ENCODE measurements at places on chromosomes 2 and 18.

DNA sequence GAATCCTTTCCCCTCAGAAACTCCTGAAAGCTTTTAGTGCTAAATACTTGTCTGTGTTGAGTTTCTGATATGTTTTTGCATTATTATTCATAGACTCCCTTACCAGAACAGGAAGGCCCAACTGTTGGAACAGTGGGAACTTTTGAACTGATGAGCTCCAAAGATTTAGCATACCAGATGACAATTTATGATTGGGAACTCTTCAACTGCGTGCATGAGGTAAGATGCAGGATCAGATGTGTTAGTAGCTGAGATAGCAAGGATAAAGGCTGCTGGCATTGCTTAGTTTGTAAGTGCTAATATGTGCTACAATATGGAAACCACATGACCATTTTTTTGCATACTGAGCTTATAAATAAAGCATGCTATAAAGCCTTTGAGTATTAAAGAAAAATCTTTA lies 49.2 kb upstream of the MAP3K20 start:
- no peak for DNase-seq

- no peak for DNase-seq
Observed at GRCh38 chr2:33602201-33602830, 3.2 kb upstream of the FAM98A start.

DNA sequence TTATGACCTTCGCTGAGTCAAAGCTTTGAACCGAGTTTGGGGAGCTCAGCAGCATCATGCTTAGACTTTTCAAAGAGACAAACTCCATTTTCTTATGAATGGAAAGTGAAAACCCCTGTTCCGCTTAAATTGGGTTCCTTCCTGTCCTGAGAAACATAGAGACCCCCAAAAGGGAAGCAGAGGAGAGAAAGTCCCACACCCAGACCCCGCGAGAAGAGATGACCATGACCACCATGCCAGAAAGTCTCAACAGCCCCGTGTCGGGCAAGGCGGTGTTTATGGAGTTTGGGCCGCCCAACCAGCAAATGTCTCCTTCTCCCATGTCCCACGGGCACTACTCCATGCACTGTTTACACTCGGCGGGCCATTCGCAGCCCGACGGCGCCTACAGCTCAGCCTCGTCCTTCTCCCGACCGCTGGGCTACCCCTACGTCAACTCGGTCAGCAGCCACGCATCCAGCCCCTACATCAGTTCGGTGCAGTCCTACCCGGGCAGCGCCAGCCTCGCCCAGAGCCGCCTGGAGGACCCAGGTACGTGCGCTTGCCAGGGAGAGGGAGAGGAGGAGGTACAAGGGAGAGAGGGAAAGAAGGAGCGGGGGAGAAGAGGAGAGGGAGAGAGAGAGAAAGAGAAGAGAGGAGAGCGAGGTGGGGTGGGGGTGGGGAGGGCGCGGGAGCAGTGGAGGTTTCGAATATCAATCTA lies at the start of gene DLX1:
TSS of gene DLX1 (plus strand) at position 48 of the 700 bp plus-strand sequence. CDS start at position 219, 171 bp downstream.
- no peak for DNase-seq

GRCh38 chr2:171185941-171186340 lies 25.2 kb upstream of the TLK1 start:
- DNase-seq = no peak

DNA sequence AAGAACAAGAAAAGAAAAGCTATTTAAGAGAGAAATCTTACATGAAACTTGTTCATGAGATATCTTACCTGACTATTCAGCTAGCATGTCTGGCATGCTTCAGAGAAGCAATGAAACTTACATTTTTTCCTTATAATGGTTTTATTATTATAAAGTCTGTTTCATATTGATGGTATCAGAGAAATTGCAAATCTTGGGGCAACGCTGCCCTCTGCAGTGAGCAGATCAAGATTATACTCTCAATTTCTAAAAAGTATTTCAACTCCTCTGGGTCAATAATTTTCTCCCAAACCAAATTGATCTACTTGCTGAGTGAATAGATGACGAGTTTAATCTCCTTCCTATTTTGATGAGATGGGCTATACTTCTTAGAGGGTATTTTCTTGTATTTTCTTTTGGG lies 235.6 kb downstream of the NUP35 start:
- no peak for DNase-seq

DNA sequence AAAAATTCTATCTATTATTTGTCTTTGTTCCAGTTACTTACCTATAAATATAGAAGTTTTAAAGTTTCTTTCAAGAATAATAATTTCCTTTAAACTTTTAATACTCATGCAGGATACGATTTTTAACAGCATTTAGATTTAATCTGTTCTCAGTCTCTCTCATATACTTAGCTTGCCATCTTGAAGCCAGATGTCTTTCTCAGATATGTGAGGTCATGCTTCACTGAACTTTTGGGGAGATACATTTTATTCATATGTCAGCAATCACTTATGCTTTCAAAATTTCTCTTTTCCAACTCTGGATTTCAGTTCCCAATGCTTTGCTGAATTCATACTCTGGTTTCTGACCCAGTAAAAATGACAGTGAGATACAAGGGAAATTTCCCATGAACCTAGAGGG lies 66.5 kb upstream of the CCDC178 start:
- no peak for DNase-seq

- no peak for DNase-seq
Observed at GRCh38 chr2:54259413-54260240, 3.6 kb upstream of the TSPYL6 start.

- no peak for DNase-seq
Observed at GRCh38 chr2:205895981-205896655, 189.9 kb downstream of the INO80D start.

DNA sequence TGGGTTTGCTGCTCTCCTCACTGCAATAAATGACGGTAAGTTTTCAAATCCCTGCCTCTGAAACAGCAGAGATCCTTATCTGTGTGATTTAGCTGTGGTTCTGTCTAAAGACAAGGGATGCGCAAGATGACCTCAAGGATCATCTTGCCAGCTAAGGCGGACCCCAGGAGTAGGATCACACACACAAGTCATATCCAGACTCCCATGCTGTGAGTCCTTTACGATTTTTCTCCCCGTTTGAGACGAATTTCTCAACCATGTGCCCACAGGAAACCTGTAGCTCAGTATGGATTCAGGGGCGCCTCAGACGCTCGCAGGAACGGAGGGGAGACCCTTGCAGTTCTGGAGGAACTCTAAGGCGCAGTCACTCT lies 11.1 kb upstream of the DCTN1 start:
- DNase-seq = no peak

- no peak for DNase-seq
Observed at GRCh38 chr18:77102259-77103040, 30.1 kb downstream of the MBP start.

- DNase-seq = no peak
Observed at GRCh38 chr2:236616624-236617023, 47.0 kb downstream of the ACKR3 start.

DNA sequence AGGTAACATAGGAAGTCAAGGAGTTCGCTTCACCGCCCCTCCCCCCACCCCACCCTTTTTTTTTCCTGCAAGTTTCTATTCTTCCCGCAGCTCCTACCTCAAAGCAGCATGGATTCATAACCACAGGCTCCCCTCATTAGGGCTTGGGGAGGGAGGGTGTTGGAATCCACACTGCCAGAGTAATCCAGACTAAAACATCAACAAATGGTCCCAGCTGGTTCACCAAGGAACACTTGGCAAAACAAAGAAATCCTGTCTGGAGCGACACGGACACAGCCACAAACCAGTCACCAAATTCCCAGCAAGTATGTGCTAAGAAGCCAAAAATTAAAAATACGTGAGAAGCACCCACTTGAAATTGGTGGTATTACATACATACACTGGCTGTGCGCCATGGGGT lies 106.9 kb upstream of the PPP1CB start:
- no peak for DNase-seq

DNA sequence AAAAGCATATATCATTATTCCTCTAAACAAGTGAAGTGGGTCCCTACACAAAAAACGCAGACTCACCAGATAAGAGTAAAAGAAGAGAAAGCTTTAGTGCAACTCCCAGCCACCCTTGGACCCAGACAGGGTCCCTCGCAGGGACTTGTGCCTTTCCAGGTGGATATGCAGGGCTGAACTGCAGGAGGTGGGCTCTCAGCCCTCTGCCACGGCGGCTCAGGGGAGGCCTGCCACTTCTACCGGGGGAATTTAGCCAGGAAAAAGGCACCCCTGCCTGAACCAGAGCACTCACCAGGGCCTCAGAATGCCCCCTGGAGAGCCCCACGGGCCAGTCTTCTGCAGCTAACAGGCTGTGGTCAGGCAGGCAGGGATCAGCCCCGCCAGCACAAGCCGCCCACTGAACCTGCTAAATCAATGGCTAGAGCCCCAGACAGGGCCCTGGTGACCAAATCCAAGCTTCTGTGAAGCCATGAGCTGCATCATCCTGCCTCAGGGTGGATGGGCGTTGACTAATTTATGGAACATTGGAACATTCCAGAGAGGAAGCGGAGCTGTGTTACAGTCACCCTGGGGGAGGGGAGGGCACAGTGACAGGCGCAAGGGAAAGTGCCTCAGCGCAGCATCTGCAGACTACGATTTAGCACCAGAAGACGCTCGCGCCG lies 209.3 kb downstream of the EIPR1 start:
- DNase-seq = no peak

- no peak for DNase-seq
Observed at GRCh38 chr2:110745048-110745447, 12.7 kb downstream of the ACOXL start.

DNA sequence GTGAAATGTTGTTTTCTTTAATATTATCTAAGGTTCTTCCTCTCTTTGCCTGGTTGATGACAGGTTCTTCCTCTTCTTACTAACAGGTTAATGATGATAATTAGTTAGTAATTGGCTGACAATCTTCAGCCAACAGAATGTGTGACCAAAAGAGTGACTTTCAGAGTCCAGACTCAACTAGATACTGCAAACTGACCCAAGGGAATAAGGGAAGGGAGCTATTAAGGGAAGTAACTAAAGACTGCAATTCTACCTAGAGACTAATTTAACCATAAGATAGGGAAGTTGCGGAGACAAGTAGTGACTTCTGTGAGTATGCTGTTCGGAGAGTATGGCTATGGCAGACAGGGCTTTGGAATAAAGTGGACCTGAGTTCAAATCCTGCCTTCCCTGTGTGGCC lies 127.3 kb upstream of the TACR1 start:
- DNase-seq = no peak

DNA sequence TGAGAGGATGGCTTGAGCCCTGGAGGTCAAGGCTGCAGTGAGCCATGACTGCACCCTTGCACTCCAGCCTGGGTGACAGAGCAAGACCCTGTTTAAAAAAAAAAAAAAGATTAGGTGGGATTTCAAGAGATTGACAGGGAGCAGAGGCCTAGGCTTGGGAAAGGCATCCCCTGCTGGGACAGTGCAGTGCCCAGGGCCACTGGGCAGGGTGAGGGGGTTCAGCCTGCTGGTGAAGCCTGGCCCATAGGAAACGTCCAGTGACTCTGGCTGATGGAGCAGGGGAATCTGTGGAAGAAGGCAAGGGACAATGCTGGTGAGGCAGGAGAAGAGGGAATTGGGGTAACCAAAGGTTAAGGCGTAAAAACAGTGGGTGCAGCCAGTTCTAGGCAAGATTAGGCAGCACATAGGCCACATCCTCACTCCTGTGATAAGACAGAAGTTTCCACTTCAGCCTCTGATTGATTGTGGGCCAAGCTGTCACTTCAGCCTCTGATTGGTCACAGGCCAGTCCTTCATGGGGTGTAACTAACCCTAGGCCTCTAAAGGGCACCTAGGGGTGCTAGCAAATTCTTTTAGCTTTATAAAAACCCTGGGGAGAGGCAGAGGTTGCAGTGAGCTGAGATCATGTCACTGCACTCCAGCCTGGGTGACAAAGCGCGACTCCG lies 128.6 kb downstream of the MSH2 start:
- DNase-seq = no peak

- no peak for DNase-seq
Observed at GRCh38 chr2:38533757-38534545, 68.8 kb downstream of the HNRNPLL start.

GRCh38 chr2:69965756-69966445 lies 4.5 kb upstream of the ASPRV1 start:
- DNase-seq = no peak

- no peak for DNase-seq
Observed at GRCh38 chr2:34241905-34242762, 643.0 kb upstream of the FAM98A start.

All from NCI-H1436 (cell line).